ENCODE measurements at places on chromosomes 5 and 9. TPM values are rescaled to one million over a fixed set of nuclear protein-coding genes. Genes with fewer than 3 reads are reported as not detected.

The MXD3 gene
- polyA plus RNA-seq, result 17.8 TPM

- no peak for DNase-seq
Measured at GRCh38 chr9:135491764-135492163, 8.7 kb upstream of the MRPS2 start.

DNA sequence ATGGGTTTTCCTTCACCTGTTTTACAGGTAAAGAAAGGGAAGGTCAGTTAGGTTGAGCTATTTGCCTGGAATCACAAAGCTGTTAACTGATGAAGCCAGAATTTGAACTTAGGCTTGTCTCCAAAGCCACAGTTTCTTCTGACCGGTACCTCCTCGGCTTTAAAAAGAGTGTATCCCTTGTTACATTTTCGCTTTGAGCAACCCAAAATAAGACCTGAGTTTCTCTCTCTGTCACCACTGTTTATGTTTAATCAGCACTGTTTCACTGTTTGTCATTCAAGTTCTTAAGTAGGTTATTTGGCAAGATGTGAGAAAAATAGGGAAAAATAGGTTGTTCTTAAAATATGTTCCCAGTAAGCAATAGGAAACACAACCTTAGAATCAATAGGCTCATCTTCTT, 84.6 kb downstream of the VCAN start:
- DNase-seq, result no peak

DNA sequence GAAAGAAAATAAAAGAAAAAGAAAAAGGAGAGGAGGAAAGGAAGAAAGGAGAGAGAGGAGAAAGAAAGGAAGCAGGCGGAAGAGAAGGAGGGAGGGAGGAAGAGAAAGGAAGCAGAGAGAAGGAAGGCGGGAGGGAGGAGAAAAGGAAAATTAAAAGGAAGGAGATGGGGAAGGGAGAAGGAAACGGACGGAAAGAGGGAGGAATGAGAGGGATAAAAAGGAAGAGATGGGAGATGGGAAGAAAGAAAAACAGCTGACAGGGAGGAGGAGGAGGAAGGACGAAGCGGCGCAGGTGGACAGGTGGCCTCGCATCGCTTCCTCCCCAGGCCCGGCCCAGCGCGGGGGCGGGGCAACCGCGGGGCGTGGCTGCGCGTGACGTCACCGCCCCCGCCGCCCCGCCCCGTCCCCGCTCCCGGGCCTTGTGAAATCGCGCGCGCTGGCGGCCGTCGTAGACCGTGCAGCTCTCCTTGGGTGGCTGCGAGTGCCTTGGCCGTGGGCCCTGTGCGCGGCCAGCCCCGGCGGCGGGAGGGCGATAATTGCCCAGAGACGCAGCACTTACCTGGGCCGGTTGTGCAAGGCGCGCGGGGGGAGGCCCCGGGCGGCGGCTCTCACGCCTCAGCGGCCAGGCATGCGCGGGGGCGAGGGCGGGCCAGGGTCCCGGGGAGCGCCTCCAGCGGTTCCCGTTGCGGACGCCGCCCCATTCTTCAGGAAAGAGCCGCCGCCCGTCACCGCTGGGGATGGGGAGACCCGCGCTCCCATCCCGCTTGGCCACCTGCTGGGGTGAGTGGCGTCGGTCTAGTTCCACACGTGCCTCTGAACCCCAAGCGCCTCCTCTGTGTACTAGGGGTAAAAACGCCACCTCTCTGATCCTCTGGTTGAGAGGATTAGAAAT, 49.6 kb upstream of the FOXE1 start:
- peak; percentile 88 for DNase-seq

DNA sequence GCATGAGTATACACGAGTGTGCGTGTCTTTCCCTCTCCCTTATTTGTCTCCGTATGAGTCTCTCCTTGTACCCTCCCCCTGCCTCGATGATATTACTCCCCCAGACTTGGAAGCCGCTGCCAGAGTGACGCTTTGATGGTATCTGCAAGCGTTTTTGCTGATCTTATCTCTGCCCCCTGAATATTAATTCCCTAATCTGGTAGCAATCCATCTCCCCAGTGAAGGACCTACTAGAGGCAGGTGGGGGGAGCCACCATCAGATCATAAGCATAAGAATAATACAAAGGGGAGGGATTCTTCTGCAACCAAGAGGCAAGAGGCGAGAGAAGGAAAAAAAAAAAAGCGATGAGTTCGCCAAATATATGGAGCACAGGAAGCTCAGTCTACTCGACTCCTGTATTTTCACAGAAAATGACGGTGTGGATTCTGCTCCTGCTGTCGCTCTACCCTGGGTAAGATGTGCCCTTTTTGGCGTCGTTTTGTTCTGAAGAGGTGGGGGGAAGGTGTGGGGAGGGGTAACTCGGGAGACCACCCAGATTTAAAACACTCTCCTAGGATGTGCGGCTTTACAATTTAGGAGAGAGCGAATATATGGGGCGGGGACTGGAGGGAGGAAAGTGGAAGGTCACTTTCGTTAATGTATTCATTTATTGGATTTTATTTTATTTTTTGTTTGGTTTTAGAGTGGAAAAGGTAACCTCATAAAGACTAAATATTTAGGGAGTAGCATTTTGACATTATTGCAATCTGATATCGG, at the start of gene GABRG2:
TSS of gene GABRG2 (plus strand) at position 119 of the 757 bp plus-strand sequence. CDS start at position 346, 227 bp downstream.
- no peak for DNase-seq

- DNase-seq, result peak; percentile 64
Measured at GRCh38 chr5:127870914-127871313, 167.7 kb downstream of the CCDC192 start.

DNA sequence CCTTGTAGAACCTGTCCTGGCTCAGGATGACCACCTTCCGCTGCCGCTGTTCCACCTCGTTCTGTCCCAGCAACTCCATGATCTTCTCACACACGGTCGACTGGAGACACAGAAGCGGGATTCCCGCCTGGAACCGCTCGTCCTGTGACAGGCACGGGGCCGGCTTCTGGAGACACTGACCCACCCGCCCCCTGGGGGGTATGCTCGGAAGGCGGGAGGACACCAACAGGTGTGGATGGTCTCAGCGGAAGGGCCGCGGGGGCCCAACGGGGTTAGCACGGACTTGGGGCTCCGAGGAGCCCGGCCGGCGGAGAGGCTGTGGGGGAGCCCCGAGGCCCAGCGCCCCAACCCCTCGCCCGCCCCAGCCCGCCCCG, 530 bp downstream of the UCK1 start:
- DNase-seq, result peak; percentile 34

DNA sequence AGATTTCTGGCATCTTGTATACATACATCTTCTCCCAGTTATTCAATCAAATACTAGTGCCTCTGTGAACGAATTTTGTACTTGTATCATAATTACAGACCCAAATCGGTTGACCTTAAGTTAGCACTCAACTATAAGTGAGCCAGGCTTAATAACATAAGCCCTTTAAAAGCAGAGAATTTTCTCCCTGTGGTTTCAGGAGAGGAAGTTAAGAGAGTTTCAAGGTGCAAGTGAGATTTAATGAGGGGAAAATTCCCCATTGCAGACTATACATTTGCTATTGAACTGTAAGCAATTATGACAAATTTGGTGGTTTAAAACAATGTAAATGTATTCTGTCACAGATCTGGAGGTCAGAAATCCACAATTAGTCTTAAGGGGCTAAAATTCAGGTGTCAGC, 261.9 kb upstream of the NREP start:
- no peak for DNase-seq

The NMUR2 gene
- not detected for polyA plus RNA-seq

The GNA14 gene
- 1.1 TPM for polyA plus RNA-seq

DNA sequence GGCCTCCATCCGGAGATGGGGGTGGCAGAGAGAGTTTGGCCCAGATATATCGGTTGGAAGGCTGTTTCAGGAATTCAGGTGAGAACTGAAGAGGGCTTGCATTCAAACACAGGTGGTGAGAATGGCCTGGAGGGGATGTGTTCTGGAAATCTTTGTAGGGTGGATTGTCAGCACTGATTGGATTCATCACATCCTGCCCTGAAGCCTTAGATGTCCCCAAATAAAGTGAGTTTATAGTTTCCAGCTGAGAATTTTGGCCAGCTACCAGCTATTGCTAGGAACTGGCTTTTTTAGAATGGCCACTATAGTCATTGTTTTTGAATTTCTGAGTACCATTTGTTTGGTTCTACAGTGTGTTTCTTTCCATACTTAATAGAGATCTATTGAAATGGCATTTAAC, 46.1 kb upstream of the ANKH start:
- DNase-seq, result no peak

- DNase-seq, result no peak
Measured at GRCh38 chr5:74164725-74165235, 475.7 kb downstream of the ENC1 start.

DNA sequence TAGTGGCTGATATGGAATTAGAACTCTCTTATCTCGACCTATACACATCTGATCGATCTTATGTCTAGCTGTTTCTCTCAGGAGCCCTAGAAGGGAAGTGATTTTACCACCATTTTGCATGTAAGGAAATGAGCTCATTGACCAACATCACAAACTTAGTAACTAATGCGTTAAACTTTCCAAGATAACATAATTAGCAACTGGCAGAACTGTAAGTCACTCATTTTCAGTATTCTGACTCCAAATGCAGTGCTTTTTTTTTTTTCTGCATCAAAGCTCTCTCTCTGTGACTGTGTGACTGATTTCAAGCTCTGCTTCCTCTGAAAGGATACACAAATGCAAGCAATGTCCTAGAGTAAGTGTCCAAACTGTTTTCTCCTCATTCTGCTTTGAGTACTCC, 68.1 kb upstream of the FBXL7 start:
- DNase-seq, result no peak

DNA sequence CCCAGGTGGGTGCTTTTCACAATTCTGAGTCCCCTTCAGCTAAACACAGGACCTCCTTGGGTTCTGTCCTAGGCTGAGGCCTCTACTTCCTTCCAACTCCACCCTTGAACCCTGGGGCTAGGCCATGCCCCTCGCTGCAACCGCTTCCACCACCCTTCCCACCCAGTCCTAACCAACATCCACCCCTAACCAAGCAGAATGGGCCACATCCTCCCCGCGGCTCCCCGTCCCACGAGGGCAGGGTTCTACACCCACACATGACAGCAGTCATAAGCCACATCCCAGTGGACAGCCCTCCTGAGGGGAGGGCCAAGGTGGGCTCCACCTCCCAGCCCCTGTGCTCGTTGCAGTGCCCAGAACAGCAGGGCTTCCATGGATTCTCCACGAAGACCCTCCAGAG, 65.8 kb downstream of the SHB start:
- DNase-seq, result no peak

DNA sequence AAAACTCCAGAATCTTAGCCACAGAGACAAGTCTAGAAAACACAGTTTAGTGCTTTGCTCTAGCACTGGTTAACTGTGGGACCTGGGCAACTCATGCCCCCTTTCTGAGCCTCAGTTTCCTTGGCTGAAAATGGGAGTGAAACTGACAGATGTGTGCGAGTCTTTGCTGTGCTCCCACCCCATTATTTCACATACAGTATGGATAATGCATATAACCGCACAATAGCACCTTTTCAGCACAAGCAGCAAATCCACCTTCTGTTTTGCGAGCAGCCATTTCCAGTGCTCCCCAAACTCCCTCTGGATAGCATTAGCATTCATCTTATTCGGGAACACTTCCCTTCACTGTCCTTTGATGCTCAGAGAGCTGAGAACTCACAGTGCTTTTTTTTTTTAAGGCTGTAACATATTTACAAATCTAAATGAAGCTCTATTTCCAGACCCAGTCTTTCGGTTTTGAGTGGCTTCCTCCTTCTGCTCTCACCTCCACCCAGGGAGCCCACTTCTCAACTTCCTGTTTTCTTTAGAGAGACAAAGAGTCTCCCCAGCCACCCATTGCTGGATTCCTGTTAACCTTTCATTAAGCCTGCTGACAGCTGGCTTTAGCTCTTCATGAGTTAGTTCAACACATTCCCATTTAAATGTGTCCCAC, 49.2 kb downstream of the TIMD4 start:
- no peak for DNase-seq

DNA sequence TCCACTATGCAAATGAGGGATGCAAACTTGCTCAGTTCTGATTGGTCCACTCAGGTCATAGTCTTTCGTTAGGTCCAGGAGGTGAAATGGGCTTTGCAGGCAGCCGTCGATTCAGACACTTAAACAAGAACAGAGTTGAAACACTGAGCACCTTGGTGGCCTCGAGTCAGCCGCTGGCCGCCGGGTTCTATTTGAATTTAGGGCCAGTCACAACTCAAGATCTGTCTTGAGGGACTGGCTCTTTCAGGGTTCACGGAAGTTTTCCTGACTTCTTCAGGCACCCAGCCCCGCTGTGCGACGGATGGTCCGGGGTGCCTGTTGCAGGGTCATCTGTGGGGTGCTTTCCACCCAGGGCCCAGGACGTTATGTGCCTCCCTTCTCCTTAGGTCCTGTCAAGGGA, 412.8 kb upstream of the IRX4 start:
- DNase-seq, result no peak

DNA sequence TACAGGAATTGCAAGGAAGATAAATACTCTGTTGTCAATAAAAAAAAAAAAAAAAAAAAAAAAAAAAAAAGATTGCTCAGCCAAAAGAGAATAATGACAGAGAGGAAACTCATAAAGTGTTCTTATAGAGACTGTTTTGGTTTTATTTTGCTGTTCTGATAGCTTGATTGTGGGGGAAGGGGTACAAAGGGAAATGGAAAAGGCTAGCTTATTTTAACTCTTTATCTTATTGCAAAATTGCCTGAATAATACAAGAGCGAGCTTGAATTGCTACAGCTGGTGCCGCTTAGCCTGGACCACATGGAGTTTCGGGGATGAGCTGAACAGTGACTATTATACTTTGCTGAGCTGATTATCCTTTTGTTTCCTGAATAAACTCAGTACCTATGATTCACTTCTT, 31.0 kb upstream of the SHISAL2B start:
- DNase-seq, result no peak

The MARVELD2 gene
- 3.7 TPM for polyA plus RNA-seq

DNA sequence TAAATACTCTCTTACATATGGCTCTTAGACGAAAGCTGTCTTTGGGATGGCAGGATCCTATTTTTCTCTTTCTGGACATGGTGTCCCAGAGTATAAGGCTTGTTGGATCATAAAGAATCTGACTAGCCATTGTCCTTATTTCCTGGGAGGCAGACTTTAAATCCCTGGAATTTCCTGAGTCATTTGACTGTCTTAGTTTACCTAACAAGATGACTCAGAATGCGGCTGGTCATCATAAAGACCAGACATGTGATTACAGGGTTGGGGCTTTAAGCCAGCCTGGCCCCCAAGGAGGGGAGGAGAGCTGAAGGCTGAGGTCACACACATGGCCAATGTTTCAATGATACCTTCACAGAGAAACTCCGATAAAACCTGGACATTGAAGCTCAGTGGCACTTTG, 37.2 kb downstream of the FAM240B start:
- DNase-seq, result no peak

DNA sequence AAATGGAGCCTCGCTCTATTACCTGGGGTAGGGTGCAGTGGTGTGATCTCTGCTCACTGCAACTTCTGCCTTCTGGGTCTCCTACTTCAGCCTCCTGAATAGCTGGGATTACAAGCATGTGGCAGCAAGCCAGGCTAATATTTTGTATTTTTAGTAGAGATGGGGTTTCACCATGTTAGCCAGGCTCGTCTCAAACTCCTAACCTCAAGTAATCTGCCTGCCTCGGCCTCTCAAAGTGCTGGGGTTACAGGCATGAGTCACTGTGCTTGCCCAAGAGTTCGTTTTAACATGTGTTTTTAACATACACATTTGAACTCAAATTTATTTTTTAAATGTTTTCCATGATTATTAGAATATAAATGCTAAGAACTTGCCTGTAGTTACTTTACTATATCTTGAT, 34.2 kb downstream of the MARCHF6 start:
- no peak for DNase-seq

The LHX3 gene
- not detected for polyA plus RNA-seq

GRCh38 chr5:106093134-106093533, 1577.6 kb downstream of the EFNA5 start:
- DNase-seq, result no peak
